ENCODE measurements at places on chromosomes 2 and 18. TPM values are rescaled to one million over a fixed set of nuclear protein-coding genes. Genes with fewer than 3 reads are reported as not detected.

Gene CCDC102B
- 4.8 TPM for total RNA-seq

Gene POTEF
- not detected for total RNA-seq

GRCh38 chr2:38665854-38666555 lies at the start of gene GALM:
GALM (plus strand) TSS chr2:38666114; CDS start chr2:38666162, 48 bp downstream.
- peak; percentile 55 for DNase-seq
- H3K27me3 ChIP-seq, result no peaks in the 10 kb centered on the region
- H3K4me1 ChIP-seq, result peaks cover 9% of the 10 kb centered on the region
- H3K4me3 ChIP-seq, result peak within 1 kb of the TSS; percentile 76
- H3K27ac ChIP-seq, result peak within 1 kb of the TSS; percentile 75

GRCh38 chr2:45614330-45614729 lies 3.3 kb upstream of the SRBD1 start:
- H3K36me3 ChIP-seq, result no peaks in the 10 kb centered on the region
- H3K27ac ChIP-seq, result no peak overlapping the region
- H3K4me1 ChIP-seq, result peaks cover 7% of the 10 kb centered on the region
- H3K4me3 ChIP-seq, result no peak overlapping the region
- no peaks in the 10 kb centered on the region for H3K27me3 ChIP-seq

- no peak for DNase-seq
- no peaks in the 10 kb centered on the region for H3K36me3 ChIP-seq
- no peak overlapping the region for H3K27ac ChIP-seq
- H3K4me3 ChIP-seq, result no peak overlapping the region
These were observed 223.6 kb downstream of the CDH20 start for GRCh38 chr18:61556862-61557261.

DNA sequence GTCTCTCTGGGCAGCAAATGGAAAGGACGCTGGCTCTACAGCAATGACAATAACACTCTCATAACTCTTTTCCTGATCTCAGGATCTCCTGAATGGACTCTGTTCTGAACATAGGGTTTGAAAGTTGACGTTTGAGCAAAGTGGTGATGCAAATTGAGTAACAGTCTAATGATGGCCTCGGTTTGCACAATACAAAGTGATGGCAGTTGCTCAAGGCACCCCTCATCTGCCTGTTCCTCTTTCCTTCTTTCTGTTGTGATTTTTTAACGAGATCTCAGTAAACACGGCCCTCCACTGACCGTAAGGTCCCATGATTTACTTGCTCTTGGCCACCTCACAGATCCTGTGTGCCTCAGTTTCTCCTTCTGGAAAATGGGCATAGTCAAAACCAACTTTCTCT lies 303.6 kb downstream of the SLC8A1 start:
- no peaks in the 10 kb centered on the region for H3K4me1 ChIP-seq
- H3K36me3 ChIP-seq, result no peaks in the 10 kb centered on the region
- H3K27ac ChIP-seq, result no peak overlapping the region
- no peaks in the 10 kb centered on the region for H3K27me3 ChIP-seq
- no peak for DNase-seq
- no peak overlapping the region for H3K4me3 ChIP-seq

DNA sequence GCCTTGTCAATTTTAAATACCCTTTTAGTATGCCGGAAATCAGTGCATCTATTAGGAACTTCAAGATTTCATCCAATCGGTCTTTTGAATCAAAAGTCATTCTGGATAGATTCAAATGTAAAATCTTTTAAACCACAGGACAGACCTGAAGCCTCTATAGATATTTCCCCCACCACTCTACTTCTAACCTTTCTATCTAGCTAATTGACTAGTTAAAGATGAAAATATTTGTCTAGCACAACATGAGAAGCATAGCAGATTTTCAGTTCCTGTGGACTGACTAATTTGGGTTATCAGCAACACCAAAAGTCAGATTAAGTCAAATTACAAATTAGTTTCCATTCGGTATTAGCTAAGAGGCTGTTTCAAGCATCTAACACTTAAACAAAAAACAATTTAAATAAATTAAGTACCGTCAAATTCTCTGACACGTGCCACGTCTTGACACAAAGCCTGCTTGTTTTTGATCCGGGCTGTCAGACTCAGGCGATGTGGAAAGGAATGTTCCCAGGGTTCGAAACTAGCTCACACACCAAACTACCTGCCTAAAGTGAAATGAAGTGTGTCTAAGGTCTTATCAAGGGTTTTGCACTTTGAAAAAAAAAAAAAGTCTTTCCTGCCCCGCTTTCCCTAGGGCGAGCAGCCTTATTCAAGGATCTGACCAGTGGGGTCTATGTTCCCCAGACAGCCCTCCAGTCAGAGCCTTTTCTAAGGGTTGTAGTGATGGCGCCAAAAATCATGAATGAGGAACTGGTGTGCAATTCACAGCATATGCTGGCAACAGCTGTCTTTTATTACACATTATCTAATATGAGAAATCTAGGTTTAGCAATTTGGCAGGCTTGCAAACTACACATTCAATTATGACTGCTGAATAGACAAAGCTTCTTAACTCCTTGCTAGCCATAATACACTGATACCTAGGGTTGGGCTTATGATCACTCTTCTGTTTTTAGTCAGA lies 4.7 kb downstream of the CYTIP start:
- peak overlapping the region; percentile 89 for H3K27ac ChIP-seq
- no peaks in the 10 kb centered on the region for H3K4me1 ChIP-seq
- H3K27me3 ChIP-seq, result no peaks in the 10 kb centered on the region
- peaks cover 49% of the 10 kb centered on the region for H3K36me3 ChIP-seq
- peak overlapping the region; percentile 97 for H3K4me3 ChIP-seq
- DNase-seq, result peak; percentile 52

DNA sequence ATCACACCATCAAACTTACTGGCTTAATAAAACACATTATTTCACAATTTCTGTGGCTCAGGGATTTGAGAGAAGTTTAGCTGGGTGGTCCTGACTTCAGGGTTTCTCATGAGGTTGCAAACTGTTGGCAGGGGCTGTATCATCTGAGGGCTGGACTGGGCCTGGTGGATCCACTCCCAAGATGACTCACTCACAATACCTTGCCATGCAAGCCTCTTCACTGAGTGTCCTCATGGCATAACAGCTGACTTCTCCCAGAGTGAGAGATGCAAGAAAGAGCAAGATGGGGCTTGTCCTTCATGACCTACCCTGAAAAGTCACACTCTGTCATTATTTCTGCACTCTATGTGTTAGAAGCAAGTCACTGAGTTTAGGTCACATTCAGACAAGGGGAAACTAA lies 73.8 kb downstream of the AQP4 start:
- H3K4me1 ChIP-seq, result no peaks in the 10 kb centered on the region
- DNase-seq, result no peak
- H3K4me3 ChIP-seq, result no peak overlapping the region
- H3K36me3 ChIP-seq, result no peaks in the 10 kb centered on the region
- no peaks in the 10 kb centered on the region for H3K27me3 ChIP-seq
- no peak overlapping the region for H3K27ac ChIP-seq

DNA sequence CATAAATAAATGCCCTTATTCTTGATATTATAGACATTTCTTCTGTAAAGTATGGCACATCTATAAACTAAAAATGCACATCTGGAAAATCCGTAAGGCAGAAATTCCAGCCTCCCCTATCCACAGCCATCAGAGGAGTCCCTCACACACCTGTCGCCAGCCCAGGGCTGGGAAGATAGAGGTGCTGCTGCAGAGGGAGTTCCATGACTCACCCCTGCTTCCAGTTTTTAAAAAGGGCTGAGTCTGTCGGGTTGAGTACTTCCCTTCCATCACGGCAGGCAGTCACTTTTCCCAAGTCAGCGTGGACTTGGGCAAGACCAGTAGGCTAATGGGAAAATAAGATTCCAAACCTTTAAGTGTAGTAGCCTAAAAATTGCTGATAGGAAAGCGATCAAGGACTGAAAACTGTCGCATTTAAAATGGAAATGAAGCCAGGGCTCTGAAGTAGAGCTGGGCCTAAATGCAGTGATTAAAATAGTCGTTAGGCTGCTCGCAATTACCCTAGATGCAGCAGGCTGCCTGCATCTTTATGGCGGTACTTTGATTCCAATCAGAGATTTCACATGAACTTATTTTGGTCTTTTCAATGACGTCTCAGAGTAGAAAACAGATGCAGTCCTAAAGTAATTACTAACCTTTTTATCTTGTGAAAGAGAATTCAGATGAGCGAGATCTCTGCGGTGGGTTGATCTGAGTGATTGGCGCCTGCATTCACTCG lies 280.5 kb downstream of the AGAP1 start:
- H3K36me3 ChIP-seq, result no peaks in the 10 kb centered on the region
- no peak overlapping the region for H3K4me3 ChIP-seq

GRCh38 chr2:231057590-231057989 lies 923 bp downstream of the PSMD1 start:
- no peaks in the 10 kb centered on the region for H3K27me3 ChIP-seq
- H3K4me3 ChIP-seq, result peak overlapping the region; percentile 70
- peaks cover 23% of the 10 kb centered on the region for H3K4me1 ChIP-seq
- peak overlapping the region; percentile 91 for H3K27ac ChIP-seq
- no peak for DNase-seq
